Hematopoietic multipotent progenitor cell (in vitro differentiated cells): ENCODE measurements at places on chromosomes 5 and 9.

DNA sequence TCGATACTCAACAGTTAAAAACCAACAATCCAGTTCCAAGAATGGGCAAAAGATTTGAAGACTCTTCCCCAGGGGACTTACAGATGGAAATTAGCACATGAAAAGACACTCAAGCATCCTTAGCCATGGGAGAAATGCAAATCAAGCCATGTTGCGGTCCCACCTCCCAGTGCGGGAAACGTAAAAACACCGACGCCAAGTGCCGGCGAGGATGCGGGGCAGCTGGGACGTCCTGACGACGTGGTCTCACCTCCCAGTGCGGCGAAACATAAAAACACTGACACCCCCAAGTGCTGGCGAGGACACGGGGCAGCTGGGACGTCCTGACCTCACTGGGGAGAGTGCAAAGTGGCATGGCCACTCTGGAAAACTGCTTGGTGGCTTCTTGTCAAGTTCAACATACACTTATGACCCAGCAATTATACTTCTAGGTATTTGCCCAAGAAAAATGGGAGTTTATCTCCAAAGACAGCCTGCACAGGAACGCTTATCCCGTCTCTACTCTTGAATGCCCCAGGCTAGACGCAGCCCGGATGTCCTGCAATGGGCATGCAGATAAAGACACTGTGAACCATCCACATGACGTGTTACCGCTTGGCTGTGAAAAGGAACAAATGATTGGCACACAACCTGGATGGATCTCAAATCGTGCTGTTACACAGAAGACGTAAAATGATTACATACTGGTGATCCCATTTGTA is 60.1 kb upstream of the UBAC1 start:
- DNase-seq, result no peak

DNA sequence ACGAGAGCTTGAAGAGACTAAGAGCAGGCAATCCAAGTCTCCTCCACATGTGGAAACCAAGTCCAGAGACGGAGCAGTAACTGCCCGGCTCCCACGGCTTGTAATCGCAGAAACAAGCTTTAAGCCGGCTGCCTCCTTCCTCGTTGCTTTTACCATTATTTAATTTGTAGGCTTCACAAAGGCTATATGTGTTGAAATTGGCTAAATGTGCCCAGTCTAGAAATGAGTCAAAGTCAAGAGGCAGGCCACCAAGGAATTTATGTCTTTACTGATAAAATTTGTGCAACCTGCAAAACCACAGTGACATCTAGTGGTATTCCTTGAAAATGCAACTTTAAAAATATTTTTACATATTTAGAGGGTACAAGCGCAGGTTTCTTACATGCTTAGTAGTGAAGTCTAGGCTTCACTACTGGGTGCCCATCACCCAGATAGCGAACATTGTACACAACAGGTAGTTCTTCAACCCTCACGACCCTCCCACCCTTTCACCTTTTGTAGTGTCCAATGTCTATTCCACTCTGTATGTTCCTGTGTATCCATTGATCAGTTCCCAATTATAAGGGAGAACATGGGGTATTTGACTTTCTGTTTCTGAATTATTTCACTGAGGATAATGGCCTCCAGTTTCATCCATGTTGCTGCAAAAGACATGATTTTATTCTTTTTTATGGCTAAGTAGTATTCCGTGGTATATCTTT is 33.5 kb upstream of the EBF1 start:
- DNase-seq, result no peak

DNA sequence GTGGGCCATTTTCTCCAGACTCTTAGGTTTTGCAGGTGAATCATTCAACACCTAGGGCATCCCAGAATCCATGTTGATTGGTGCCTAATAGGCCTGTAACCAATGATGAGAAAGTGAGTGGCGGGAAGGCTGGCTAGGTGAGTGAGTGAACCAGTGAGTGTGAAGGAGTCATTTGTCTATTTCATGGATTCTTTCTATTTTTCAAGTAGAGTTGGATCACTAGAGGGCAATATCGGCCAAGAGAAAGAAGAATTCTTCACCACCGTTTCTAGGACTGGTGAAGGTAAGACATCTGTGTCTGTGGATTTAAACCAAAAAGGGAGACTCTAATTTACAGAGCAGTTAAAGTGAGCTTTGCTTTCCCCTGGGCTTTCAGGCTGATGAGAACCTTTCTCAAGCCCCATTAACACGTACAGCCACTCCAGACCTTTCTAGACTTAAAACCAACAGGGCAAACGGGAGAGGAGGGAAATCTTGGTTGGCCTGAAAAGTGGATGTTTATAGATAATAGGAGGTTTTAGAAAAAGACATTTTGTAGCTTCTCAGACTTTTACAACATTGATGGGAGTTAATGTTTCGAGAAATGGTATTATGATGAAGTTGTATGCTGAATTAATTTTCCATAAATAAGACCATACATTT is 114.3 kb upstream of the IL12B start:
- peak; percentile 42 for DNase-seq

DNA sequence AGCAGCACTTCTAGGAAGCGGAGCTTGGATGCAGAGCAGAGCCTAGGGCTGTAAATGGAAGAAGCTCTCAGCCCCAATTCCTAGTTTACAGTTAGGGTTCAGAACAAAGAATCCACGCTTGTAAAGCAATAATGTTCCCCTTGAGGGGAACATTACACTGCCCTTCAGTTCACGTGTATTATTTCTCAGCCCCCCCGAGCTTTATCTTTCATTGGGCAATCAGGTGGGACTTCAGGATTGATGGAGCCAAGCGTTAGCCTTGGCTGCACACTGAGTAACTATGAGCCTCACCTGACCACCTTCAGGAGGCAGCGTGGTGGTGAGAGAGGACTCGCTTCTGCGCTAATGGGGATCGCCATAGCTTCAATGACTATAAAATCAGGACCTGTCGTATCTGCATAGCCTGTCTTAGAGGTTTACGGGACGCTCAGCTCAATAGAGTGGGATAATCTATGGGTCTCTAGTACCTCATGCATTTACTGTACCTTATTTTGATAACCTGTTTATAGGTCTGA is 157.0 kb upstream of the RASEF start:
- no peak for DNase-seq

DNA sequence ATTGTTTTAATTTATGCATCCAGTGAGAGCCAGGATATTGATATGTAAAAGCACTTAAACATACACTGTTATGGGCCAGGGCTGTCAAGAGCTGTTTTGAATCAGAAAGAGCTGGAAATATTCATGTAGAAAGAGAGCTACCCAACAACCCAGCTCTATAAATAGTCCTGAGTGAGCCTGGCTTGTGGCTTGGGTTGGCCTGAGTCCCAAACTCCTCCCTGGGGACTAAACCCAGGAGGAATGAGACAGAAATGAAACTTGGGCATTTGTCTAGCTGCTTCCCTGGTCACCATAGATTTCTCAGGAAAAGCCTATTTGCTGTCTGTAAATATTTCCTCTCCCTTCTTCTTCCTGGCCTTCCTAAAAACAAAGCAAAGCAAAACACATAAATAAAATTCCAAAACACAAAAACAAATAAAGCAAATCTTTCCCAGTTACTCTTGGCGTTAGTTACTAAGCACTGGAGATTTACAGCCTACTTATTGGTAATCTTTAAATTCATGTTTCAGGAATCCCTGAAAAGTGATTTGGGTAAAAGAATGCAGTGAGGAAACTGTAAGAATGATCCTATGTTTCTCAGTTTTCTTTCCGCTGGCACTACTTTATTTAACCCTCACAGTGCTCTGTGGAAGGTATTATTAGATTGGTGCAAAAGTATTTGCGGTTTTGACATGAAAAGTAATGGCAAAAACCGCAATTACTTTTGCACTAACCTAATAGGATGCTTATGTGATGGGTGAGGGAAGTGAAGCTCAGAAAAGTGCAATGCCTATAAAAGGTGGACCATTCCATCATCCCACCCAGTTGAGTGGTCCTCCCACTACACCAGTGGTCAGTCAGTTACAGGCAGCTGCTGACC is 111.8 kb downstream of the CARTPT start:
- DNase-seq, result no peak

- no peak for DNase-seq
Observed at GRCh38 chr9:22210262-22210661, 201.2 kb upstream of the CDKN2B start.

GRCh38 chr9:15189481-15189880 is 117.5 kb downstream of the TTC39B start:
- DNase-seq, result no peak
